Muscle of arm (tissue), 14 donors: ENCODE measurements at places on chromosomes 5 and 9. TPM values are rescaled to one million over a fixed set of nuclear protein-coding genes. Genes with fewer than 3 reads are reported as not detected.

- DNase-seq, result no peak
Observed at GRCh38 chr9:82209797-82210470, 221.4 kb downstream of the SPATA31D1 start.

GRCh38 chr5:178531786-178532185, 58.4 kb downstream of the COL23A1 start:
- DNase-seq, result no peak

- no peak for DNase-seq
Observed at GRCh38 chr5:172543484-172544298, 89.4 kb upstream of the SH3PXD2B start.

DNA sequence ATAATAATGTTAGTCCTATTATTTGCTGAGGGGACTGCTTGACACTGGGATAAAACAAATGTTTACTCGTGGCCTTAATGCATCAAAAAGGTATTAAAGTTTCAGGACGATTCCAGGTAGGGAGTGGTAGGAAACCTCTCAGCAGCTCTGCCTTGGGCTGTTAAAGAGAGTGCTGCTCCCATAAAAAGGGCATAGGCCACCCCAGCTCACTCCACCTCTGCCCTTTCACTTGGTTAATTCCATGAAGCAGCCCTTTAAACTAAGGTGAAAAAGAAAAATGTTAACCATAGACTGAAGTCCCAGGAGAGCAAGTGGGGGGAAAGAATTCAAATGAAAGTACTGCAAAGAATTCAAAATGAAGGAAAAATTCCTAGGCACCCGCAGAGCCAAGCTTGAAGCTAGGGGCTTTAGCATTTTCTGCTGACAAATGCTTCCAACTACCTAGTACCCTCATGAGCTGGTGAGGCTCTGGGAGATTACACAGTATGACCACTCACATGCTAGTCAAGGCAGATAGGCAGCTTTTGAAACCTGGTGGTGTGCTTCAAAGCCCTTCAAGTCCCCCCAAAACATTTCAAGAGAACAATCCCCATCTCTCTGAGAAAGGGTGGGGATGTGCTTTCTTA, 8.5 kb downstream of the KLF9 start:
- DNase-seq, result no peak

DNA sequence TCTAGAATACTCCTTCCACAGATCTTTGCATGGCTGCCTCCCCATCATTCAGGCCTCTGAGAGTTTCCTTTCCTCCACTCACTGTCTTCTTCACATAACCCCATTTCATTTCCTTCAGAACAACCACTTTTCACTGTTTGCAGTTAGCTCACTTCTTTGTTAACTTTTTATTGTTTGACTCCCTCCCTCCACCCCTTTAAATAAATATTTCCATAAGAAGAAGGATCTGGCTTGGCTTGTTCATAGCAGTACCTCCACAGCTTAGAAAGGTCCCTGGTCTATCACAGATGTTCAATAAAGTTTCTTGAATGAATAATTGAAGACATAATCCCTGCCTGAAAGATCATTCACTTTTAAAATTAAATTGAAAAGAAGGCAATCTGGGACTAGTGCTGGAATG, 661.6 kb downstream of the ACTL7B start:
- DNase-seq, result no peak

DNA sequence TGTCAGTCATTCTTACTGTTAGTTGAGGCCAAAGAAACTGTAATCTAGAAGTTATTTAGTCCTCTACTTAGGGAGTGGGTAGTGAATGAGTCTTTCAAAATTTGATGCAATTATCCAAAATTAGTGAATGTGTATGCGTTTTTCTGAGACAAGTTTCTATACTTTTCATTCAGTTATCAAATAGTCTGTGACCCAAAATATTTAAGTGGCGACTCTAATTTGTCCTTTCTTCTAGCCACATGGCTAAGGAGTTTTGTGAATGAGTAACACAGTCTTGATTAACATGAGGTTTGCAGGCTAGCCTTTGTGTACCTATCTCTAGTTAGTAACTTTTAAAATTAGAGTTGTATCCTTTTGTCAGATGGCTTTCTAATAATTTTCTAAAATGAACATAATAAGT, 45.6 kb downstream of the COMMD10 start:
- no peak for DNase-seq

DNA sequence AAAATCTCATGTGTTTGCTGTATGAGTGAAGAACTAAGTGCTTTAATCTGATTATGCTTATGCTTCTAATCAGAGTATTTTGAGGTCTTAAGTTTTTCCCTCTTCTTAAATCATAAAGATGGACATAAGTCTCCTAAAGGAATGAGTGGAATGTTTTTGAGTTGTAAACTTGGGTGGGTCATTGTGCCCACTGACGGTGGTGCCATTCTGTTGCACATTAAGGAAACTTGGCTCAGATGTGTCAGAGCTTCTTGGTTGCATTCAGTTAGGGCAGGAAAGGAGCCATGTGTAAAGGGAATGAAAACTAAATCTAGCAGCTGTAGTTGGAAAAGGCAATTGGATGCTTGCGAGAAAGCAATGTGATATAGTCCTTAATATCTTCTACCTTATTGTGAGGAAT, 256.6 kb downstream of the FANCC start:
- no peak for DNase-seq

GRCh38 chr5:1409381-1410110, 35.7 kb downstream of the SLC6A3 start:
- DNase-seq, result peak; percentile 20

DNA sequence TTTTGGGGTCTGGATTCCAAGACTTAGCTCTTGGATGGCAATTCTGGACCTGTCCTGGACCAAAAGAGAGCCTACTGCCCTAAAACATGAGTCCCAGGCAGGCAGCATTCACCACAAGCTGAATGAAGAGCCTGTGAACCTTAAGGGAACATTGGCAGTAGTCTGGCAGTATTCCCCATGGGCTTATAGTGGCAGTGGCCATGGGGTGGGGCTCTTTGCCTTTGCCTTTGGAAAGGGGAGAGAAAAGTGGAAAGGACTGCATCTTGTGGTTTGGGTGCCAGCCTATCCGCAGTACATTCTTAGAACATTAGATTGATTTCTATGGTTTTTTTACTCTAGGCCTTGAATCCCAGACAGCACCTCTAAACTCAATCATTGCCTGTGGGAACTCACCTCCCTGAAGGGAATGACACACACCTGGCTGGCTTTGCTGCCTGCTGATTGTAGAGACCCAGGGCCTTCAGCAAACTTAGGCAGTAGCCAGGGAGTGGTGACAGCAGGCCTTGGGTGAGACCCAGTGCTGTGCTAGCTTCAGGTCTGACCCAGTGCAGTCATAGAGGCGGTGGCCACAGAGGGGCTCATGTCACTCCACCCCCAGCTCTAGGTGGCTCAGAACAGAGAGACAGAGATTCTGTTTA, 216.3 kb downstream of the CETN3 start:
- no peak for DNase-seq

DNA sequence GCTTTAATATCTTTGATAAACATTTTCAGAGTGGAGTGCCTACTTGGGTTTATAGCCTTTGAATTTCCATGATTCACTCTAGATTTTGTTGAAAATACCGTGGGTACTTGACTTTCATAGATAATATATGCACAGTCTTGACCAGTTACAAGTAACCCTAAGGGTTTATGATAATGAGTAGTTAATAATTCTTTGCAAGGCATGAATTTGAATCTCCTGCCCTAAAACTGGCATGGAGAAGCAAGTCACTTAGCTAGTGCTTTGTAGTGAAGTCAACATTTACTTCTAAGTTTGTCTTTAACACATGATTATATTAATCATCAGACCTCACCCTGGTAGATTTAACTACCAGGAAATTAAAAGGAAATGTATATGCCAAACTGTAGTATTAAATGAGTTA, 115.8 kb downstream of the CWC27 start:
- DNase-seq, result no peak

GRCh38 chr9:1096155-1096964, 46.2 kb downstream of the DMRT2 start:
- DNase-seq, result no peak

DNA sequence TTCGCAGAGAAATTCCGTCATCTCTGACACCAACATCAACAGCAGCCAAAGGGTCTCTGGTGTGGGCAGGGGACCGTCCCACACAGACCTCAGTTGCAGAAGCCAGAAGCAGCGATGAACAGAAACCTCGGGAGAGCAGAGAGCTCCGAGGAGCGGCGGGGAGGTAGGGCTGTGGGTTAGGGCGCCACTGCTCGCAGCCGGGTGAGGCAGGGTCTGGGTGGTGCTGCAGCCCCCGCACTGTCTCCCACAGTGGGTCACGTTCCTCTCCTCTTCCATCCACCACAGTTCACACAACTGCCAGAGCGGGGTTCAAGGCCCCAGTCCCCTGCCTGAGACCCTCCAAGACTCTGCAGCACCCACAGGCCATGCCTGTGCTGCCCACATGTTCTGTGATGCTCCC, 99.9 kb downstream of the OLFM1 start:
- DNase-seq, result no peak

DNA sequence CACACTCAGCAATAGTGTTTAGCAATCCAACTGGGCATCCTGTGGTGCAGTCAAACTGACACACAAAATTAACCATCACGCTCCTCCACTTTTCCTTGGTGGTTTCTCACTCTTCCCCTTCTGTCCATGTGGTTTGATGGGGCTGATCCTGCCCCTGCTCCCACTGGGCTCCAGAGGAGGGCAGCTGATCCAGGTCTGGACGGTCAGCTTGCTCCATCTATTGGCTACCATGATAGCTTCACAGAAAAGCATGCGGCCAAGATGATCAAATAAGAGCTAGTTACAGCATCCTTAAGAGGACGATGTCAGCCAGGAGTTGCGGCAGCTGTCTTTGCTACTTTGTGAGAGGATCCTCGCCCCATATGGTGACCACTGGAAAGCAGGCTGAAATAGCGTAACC, 29.6 kb upstream of the RANBP17 start:
- no peak for DNase-seq

GRCh38 chr9:81534138-81534875, 155.0 kb downstream of the TLE1 start:
- DNase-seq, result no peak

DNA sequence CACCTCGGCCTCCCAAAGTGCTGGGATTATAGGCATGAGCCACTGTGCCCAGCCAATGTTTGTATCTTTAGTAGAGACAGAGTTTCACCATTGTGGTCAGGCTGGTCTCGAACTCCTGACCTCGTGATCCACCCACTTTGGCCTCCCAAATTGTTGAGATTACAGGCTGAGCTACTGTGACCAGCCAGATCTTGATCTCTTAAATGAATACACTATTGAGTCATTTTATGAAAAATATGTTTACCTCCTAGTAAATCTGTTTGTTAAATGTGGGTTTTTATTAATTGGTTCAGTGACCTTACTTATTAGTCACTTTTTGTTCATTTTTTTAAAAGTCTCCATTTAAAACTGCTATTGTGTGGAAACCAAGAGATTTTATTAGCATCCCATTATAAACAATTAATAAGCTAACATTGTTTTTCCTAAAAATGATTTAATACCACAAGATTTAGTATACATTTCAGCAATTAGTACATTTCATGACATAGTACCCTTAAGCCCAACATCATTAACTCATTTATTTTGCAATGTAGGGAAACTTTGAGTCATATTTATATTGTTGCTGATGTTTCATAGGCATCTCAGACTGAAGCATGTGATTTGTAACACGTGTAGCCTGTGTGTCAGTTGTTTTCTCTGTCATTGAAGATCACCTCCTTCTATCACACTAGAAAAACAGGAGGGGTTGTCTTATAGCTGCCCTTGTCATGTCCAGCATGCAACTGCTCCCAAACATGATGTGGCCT, 261.2 kb downstream of the TAF11L14 start:
- no peak for DNase-seq

GRCh38 chr5:178230879-178231538, 1.6 kb downstream of the PHYKPL start:
- peak; percentile 27 for DNase-seq

- DNase-seq, result peak; percentile 43
Observed at GRCh38 chr5:141637767-141638419, 1.1 kb downstream of the RELL2 start.

DNA sequence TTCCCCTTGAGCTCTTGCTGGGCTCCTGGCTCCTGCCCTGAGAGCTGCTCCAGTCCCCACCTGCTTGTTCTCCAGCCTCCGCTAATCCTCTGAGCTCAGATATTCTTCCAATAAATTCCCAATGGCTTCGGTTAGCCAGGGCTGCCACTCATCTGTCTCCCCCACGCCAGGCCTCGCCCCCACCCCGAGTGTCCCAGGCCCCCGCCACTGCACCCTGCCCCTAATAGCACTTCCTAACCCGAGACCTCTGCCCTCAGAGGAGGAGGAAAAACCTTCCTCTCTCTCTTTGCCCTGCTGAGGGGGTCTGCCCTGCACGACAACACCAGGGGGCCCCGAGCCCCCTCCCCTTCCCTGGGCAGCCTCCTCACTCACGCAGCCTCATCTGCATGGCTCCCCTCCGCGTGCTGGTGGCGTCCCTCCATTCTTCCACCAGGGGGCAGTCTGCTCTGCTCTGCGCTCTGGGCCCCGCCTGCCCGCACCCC, 5.4 kb upstream of the LCN15 start:
- no peak for DNase-seq

DNA sequence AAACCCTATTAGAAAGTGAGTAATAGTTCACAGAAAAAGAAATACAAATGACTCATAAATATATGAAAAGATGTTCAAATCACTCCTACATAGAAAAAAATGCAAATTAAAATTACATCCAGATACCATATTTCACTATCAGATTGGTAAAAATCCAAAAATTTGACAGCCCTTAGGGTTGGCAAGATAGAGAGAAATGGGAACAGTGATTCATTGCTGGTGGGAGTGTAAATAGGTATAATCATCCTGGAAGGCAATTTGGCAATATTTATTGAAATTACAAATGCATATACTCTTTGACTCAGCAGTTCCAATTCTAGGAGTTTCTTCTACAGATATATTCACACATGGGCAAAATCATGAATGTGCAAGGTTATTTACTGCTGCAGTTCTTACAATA, 273.5 kb downstream of the NR2F1-AS1 start:
- no peak for DNase-seq

- no peak for DNase-seq
Observed at GRCh38 chr5:26737348-26738265, 300.8 kb downstream of the CDH9 start.

- no peak for DNase-seq
Observed at GRCh38 chr9:83988411-83988810, 7.8 kb downstream of the RMI1 start.

- no peak for DNase-seq
Observed at GRCh38 chr5:144328494-144328893, 157.8 kb downstream of the KCTD16 start.

- DNase-seq, result no peak
Observed at GRCh38 chr9:91178281-91179236, 183.2 kb downstream of the AUH start.

- DNase-seq, result no peak
Observed at GRCh38 chr5:16392718-16393117, 72.9 kb downstream of the ZNF622 start.

- DNase-seq, result no peak
Observed at GRCh38 chr5:171984748-171985419, 21.6 kb downstream of the FBXW11 start.

Gene IRGM
- polyA plus RNA-seq, result 0.52 TPM

Gene SPATA31C1
- not detected for polyA plus RNA-seq

Gene DOCK8
- 20.5 TPM for polyA plus RNA-seq

Gene SCAMP1
- 45.4 TPM for polyA plus RNA-seq

Gene NEURL1B
- 34.3 TPM for polyA plus RNA-seq

Gene CDK5RAP2
- polyA plus RNA-seq, result 49.3 TPM

Gene DOK3
- 5.3 TPM for polyA plus RNA-seq

Gene TAF11L10
- polyA plus RNA-seq, result not detected

Gene TRIO
- polyA plus RNA-seq, result 172 TPM

Gene ANGPTL2
- 180 TPM for polyA plus RNA-seq

Gene TERT
- polyA plus RNA-seq, result not detected

Gene FAM219A
- polyA plus RNA-seq, result 10.3 TPM

Gene PROB1
- polyA plus RNA-seq, result 20.9 TPM

Gene WWC1
- 1.4 TPM for polyA plus RNA-seq
